Anterior cingulate cortex (tissue), 58 donors: ENCODE measurements at places on chromosomes 5 and 9.

DNA sequence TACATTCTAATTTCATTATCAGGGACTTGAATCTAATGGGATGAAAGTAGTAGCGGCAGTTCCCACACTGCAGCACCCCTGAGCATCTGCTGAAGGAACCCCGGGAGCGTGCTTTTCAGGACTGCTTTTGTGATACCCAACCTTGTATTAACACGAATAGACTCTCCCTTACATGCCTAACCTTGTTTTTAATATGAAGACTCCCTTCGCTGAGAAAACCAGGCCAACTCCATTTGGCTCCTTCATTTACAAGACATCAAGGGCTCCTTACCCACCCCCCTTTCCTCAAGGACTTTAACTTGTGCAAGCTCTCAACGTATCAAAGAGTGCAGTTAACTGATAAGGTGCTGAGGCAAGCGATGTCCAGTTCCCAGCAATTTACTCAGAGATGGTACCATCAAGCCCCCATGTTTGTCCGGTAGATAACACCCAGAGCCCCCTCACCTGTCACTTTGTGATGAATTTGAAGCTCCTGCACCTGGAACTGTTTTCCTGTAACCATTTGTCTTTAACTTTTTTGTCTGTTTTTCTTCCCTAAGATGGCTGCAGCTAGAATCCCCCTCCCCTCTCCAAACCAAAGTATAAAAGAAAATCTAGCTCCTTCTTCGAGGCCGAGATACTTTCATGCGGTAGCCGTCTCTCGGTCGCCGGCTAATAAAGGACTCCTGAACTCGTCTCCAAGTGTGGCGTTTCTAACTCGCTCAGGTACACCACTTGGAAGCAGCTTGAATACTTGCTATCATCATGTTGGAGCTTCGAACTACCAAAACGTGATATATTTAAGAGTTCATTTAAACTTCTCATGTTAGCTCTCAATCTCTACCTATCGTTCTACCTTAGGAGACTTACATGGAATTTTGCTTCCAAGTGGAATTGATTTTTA, 10.7 kb downstream of the HNRNPH1 start:
- DNase-seq = no peak

DNA sequence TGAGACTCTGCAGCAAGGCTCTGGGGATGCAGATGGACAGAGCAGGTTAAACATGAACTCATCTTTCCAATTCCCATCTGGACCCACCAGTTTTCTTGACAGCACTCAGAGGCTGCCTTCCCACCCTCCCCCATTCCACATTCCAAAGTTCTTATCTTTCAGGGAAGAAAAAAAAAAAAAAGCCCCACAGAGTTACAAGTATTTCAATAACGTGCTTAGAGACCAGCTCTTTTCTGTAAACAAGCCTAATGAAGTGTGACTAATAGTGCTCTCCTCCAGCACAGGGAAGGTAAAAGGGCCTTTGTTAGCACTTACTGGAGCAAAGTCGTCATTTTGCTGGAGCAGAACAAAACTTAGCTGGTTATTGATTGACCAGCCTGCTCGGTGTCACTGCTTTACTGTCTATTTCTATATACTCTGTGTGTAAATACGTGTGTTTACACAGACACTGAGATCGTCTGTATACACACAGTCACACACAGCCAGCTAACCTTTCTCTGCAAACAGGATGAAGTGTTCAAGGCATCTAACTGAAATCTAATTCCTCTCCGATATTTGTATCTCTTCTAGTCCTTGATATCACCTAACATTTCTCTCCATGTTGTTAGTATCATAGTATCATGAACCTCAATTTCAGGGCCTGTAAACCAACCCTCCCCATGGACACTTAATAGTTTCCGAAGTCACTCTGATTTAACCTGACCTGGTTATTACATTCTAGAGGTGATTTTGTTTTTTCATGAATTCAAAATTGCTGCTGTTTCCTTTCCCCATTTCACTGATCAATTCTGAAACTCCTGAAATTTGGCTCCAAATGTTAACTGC, 84.9 kb downstream of the ZNF608 start:
- peak; percentile 41 for DNase-seq

DNA sequence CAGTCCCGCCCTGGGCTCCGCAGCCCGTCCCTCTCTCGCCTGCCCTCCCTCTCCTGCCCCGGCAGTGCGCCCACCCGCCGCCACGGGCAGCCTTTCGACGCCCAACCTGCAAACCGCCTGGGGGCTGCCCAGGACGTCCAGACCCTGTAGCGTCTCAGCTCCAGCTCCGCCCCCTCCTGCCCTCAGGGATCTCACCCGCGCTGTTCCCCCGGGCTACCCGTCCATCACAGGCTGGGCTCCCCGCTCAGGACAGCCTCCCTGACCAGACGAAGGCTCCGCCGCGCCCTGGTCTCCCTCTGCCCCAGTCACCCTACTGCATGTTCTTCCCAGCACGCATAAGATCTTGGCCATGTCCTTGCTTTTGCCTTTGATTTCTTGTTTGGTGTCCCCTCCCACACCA, 1.4 kb downstream of the RASGEF1C start:
- no peak for DNase-seq

DNA sequence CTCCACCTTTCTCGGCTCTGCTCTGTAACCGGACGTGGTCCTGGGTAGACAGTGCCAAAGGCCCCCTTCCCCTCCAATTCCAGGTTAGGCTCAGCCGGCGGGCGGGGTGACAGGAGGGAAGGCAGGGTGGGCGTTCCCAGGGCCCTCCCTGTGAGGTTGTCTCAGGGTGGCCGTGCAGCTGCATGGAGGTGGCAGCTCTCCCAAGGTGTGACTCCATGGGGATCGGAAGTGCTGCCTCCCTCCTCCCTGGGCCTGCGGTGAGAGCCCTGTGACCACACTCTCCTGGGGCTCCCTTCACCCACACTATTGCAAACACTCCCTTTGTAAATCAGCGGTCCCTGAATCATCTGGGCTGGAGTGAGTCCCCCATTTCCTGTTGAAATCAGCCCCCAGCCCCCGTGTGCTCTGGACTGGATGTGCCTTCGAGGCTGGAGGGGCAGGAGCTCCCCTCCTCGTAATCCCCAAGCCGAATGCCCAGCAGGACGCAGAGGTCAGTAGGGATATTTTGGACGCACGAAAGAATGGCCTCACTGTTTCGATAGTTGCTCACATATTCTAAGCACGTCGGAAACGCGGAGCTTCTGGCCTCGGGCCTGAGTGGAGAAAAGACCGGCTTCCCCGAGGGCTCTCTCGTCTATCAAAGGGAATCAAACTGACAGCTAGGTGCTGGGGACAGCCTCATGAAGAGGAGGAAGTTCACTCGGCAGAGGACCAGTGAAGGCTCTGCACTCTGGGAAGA, 107.6 kb upstream of the COL5A1 start:
- peak; percentile 23 for DNase-seq

DNA sequence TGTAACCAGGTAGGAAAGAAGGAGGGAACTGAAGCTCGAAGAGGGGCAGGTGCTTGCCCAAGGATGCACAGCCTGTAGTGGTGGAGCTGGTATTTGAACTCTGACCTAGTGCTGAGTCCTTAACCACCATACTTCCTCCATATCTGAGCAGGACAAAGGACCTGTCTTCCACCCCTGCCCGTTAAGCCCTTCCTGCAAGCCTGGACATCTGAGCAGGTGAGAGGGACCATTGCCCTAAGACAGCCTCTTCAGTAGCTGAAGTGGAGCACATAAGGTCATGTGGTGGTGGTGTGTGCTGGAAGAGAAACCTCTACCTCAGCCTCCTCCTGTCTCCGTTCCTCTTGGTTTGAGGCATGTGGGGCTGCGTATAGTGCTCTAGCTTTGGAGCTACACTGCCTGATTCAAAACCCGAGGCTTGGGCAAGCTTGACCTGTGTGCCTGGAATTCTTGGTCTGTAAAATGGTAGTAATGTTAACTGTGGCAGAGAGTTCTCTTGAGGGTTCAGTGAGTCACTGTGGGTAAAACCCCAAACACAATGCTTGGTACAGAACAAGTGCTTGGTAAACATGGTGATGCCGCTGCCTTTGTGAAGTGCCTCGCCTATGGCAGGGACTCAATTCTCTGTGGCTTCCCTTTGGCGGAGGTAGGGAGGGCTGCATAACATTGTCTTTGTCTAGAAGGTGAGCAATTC, 7.4 kb downstream of the GALNT10 start:
- no peak for DNase-seq

- DNase-seq = no peak
These were observed 194.8 kb upstream of the MRPS30 start for GRCh38 chr5:44613936-44614335.

- no peak for DNase-seq
These were observed 6.3 kb upstream of the ASS1 start for GRCh38 chr9:130438382-130438981.

GRCh38 chr5:165844571-165844970, 2339.2 kb downstream of the MAT2B start:
- DNase-seq = no peak

- no peak for DNase-seq
These were observed 143.2 kb downstream of the CTNND2 start for GRCh38 chr5:11760934-11761603.

- no peak for DNase-seq
These were observed 20.0 kb upstream of the GRPEL2 start for GRCh38 chr5:149325166-149325735.

DNA sequence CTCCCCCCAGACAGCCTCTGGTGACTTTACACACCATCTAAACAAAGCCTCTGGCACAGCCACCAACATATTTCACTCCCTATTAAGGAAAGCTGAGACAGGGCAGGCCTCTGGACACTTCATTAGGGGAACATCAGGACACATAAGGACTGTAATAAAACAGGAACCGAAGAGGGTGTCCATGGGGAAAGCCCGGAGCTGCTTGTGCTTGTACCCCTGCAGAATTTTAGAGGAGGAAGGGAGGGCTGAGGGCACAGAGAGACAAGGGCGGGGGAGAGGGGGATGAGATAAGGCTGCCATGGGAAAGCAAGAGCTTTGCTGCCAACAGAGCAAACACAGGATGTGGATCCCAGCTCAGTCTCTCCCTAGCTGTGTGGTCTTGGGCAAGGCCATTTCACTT, 138.4 kb downstream of the ASTN2 start:
- no peak for DNase-seq

GRCh38 chr9:123876750-123877149, 53.2 kb downstream of the DENND1A start:
- no peak for DNase-seq

GRCh38 chr9:100505564-100506159, 32.7 kb downstream of the TMEFF1 start:
- DNase-seq = no peak
